ENCODE measurements at places on chromosomes 2 and 18.

DNA sequence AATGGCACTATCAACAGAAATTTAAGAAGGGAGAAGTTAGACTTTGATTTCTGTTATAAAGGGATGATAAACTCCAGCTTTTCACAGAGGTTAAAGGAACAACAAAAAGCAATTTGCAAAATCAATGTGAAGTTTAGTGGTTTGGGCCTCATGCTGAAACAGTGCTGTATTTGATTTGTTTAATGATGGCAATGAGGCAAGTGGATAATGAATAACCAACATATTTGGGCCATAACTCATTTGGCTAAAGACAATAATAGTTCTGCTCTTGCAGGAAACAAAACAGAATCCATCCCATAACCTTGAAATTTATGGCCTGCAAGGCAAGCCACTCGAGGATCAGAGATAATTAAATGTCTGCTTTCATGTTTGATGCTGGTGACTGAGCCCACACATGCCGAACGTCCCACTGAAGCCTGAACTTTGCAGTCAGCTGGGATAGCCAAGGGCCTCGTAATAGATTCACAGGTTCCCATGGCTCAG, 56.5 kb downstream of the TPGS2 start:
- DNase-seq = no peak

DNA sequence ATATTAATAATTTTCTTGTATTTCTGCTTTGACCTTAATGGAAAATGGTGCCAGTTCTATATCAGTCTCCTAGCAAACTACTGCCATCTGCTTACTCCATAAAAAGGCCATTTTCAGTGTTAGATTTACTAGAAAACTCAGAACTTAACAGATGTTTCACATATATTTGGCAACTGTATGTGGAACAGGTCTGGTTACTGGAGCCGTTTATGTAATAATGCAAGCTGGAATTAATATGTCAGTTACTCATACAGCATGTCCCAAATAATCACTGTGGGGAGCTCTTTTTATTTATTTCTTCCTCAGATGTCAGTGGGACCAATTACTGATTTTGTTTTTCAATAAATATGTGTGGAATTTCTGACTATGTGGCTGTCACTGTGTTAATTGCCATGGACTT, 1247.6 kb downstream of the CNTNAP5 start:
- no peak for DNase-seq

DNA sequence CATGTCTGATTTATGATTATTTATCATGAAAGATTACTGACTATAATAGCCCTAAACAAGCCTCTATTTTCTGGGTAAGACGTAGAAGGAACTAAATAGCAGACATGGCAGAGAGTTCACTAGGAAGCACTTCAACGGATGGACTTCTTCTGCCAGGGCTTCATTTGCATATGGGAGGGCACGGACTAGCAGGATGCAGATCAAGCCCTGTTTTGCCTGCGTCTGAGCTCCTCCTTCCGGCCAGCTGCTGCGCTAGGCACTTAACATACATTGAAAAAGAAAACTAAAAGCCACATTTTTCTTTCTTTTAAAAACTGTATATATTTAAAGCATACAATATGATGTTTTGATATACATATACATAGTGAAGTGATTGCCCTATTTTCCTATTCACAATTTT, 340.0 kb upstream of the MEX3C start:
- no peak for DNase-seq

GRCh38 chr18:74834424-74835309, 237.0 kb downstream of the ZNF407 start:
- DNase-seq = no peak

- no peak for DNase-seq
Observed at GRCh38 chr2:162677476-162677875, 161.1 kb downstream of the KCNH7 start.

- no peak for DNase-seq
Observed at GRCh38 chr2:56741601-56742102, 557.9 kb downstream of the CCDC85A start.

GRCh38 chr2:23380562-23381065, 4.4 kb upstream of the KLHL29 start:
- peak; percentile 14 for DNase-seq

GRCh38 chr2:229230256-229230655, 40.8 kb downstream of the PID1 start:
- DNase-seq = no peak

DNA sequence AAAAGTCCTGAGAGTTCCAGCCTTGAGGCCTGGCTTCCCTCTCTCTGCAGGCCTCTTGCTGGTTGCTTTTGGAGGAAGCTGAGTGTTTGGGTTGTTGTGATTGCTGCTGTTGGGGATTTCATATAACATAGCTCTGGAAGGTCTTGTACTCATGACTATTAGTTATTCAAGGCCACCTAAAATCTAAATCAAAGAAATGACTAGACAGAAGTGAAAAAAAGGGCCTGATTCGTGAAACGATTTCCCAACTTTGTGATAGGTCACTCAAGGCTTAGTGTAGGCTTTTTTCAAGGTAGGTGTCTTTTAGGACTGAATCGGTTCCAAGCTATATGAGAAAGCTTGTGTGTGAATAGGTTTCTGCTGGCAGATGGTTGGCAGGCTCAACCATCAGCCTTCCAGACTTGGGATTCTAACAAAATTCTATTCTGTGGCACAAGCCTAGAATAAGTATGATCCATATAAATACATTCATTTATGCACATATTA, 164.4 kb downstream of the FMNL2 start:
- DNase-seq = no peak

DNA sequence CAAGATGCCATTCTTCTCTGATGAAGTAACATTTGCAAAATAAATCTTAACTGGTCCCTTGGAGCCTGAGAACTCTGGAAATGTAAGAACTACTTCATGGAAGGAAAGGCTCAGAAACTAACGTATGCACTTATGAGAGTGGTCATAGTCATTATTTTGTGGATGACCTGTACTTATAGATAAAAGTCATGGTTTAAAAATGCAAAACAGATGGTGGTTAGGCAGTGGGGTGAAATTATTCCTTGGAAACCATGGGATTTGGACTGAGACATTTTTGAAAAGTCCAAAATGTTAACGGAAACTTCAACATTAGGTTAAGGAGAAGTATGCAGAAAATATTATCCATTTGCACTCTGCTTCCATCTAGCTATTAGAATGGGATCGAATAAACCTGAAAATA, 223.0 kb downstream of the ICOS start:
- DNase-seq = no peak

- DNase-seq = no peak
Observed at GRCh38 chr2:163997466-163997865, 261.7 kb upstream of the FIGN start.

DNA sequence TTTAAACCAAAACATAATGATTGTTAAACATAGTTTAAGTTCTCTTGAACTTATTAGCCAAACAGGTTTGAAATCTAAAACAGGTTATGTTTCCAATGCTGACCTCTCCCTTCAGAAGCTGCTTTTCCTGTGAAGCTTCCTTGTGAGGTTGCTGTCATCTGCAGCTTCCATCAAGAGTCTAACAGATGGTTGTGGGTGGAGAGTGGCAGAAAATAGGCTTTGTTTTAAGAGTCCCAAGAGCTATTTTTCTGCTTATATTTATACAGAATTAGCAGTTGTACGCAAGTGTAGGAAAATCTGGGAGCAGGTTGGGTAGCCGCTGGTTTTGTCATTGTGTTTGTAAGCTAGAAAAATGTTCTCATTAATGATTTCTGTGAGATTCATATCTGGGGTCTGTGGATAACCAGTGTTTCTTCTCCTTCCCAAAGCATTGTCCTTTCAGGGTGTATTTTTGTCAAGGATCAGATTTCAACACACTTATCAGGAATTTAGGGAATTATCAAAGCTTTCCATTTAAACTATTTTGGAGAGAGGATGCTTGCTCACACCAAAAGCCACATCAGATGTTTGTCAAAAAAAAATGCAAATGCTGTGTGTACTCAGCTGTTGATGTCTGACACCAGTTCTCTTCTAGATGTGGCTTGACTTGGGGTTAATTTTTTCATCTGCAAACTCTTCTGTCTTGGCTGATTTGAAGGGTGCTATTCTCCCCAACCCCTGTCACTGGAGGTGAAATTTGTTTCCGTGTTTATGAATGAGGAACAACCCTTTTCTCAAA, 78.1 kb upstream of the KIF5C start:
- no peak for DNase-seq

- no peak for DNase-seq
Observed at GRCh38 chr2:145984580-145984979, 1464.7 kb upstream of the ZEB2 start.

GRCh38 chr2:98538280-98539041, 69.9 kb downstream of the COA5 start:
- DNase-seq = no peak

GRCh38 chr2:45993476-45993991, 303.7 kb upstream of the EPAS1 start:
- DNase-seq = peak; percentile 41

DNA sequence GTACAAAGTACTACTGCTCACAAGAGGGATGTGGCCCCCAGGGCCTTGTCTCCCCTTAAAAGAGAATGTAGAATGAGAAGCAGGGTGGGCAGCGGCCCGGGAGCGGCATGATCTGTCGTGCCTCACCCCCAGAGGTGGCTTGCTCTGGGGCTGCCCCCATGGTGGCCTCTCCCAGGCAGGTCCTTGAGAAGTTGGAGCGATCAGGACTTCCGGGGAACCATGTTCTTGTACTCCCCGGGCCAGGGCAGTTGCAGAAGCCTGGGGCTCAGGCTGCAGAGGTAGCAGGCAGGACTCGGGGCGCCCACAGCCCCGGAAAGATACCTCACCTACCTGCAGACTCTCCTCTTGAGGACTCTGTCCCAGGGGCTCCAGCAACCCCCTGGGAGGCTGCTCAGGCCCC, 62.6 kb downstream of the CYP26B1 start:
- DNase-seq = no peak

DNA sequence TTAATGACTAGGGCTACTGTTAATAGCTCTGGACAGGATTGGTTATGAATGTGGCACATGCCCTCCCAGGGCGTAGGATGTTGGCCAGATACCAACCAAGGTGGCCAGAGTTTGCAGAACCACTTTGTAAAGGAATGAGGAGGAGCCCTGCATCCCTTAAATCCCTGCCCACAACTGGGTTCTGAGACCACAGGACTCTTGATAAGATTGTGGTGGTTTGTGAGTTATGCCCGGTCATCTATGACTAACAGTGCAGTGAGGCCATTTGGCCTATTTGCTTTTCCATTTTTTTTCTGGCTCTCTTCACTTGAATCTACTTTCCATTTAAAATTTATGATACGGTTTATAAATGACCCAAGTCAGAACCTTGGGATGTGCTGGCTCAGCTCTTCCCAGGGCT, 294.5 kb downstream of the PRKCE start:
- no peak for DNase-seq

DNA sequence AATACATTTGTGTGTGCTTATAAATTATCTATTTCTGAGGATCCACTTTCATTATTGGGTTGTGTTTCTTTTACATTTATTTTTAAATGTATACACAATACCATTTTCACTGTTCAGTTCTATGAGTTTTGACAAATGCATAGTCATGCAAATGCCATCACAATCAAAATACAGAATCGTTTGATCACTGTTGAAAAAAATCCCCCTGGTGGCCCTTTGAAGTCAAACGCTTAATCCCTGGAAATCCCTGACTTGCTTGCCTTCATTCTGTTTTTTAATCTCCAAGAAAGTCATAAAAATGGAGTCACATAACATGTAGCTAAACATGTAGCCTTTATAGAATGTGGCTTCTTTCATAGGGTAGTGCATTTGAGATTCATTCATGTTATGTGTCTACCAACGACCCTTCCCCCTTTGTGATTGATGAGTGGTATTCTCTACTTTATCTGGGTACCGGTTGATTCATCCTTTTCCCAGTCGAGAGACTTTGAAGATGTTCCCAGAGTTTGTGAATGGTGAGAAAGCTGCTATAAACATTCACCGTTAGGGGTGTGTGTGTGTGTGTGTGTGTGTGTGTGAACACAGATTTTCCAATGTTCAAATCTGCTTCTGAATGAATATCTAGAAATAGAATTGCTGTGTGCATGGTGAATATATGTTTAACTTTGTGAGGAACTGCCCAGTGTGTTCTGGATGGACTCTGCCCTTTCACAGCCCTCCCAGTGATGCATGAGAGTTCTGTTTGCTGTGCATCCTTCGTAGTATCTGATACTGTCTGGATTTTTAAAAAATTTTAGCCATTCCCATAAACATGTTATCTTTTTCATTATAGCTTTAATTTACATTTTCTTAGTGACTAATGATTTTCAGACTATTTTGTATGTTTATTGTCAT, 173.6 kb downstream of the GALR1 start:
- no peak for DNase-seq

DNA sequence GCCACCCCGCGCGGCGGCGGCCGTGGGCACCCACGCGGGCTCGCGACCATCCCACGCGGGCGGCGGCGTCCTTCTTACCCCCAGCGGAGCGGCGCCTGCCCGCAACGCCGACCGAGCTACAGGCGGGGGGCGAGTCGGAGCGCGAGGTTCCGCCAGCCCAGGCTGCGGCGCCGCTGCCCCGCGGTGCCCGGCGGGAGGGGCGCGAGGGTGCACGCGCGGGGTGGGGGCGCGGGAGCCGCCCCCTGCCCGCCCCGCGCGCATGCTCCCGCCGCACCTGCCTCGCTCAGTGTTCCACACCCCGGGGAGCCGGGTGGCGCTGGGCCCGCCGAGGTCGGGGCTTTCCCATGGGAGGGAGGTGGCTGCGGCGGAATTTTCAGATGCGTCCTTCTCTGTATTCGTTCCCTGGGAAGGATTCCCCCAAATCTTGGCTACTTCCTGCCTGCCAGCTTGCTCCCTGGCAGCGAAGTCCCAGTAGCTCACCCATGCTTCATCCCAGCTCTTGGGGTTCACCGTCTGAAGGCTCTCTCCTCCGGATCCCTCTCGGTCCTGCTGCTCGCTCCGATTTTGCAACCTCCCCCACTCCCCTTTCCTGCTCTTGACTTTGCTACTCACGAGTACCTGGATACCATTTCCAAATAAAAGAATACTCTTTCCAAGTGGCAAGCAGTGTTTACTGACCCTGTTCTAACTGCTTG, at the start of gene L3MBTL4:
Gene L3MBTL4 (minus strand): TSS at position 189 of the 695 bp plus-strand sequence. CDS start 103,286 bp downstream, outside the sequence.
- no peak for DNase-seq

GRCh38 chr2:208250388-208250787, 4.5 kb downstream of the IDH1 start:
- DNase-seq = no peak

GRCh38 chr18:48662011-48662661, 123.3 kb downstream of the CTIF start:
- no peak for DNase-seq

DNA sequence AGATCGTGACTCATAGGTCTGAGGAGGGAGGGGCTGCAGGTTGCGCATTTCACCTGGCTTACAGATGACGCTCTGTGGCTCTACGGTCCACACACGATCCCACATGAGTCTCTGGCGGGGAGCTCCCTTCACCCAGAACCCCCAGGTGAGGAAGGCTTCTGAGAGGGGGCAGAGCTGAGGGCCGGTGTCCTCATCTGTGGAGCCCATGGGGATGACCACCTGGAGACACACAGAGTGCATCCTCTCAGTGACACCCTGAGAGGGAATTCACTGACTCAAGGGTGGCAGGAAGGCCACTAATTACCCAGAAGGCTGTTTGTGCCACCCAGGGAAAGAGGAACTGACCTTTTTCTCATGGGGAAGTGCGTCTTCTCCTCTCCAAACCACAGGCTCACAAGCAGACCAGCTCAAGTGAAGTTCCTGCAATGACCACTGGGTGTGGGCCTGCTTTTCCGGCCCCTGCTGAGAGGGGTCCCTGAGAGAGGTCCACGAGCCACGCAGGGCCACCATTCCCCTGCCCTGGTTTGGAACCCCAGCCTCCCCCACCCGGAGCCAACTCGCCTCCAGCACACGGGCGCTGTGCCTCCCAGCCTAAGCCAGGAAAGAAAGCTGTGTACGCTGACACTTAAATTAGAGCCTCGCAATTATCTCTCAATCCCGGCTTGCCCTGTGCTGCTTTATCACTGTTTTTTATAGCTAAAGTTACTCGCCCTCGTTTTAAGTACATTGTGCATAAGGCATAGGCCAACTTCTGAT, 114.1 kb downstream of the BCL11A start:
- no peak for DNase-seq

Measured in activated CD4-positive, alpha-beta T cell treated with anti-CD3 and anti-CD28 coated beads for 24 hours (primary cell).